ENCODE measurements at places on chromosomes 12 and 14.
A peak's percentile ranks its signal among the peaks of the same experiment; 100 is the strongest.

DNA sequence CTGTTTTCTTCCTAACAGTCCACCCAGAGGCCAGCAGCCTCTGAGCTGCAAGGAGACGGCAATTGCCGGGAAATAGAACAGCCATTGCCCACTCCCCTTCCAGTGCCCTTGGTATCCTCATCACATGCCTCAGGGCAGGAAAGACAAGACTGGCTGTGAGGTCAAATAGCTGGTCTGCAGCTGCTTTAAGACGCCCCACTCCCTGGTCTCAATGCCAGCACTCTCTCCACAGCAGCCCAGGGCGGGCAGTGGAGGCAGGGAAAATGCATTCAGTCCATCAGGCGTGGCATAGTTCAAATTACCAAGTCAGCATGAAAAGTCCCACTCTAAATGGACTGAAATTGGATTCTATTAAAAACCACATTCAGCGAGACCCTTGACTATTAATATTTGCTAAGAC, 35.6 kb downstream of the TTC9 start:
- no peak for DNase-seq

- DNase-seq: no peak
Observed at GRCh38 chr14:68518166-68518565, 274.7 kb downstream of the ZFP36L1 start.

DNA sequence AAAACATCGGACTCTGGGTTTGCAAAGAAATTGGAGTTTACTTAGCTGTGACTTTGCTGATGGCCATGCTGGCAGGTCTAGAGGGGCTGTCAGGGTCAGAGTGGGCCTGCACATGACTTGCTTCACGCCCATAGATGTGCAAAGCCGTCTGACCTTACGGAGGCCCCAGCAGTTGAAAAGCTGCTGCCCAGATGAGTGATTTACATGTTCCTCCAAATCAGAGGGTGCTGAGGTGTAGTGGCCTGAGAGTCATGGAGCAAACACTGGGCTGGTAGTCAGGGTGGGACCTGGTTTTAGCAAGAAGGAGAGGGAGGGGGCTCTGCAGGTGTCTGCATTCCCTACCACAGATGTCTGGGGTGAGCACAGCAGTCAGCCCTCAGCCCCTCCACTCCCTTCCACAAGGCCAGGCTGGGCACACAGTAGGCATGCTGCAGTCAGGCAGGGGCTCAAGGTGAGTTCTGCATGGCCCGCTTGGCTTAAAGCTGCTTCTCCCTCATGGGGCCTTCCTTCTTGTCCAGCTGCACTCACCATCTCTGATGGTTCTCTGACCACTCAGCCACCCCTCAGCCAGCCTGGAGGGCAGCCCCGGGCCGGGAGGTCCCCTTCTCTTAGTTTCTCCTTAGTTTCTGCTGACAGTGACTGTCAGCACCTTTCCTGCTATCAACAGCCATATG, 34.2 kb upstream of the EML1 start:
- no peak for DNase-seq

- DNase-seq: no peak
Observed at GRCh38 chr12:41465526-41465925, 277.4 kb downstream of the PDZRN4 start.

DNA sequence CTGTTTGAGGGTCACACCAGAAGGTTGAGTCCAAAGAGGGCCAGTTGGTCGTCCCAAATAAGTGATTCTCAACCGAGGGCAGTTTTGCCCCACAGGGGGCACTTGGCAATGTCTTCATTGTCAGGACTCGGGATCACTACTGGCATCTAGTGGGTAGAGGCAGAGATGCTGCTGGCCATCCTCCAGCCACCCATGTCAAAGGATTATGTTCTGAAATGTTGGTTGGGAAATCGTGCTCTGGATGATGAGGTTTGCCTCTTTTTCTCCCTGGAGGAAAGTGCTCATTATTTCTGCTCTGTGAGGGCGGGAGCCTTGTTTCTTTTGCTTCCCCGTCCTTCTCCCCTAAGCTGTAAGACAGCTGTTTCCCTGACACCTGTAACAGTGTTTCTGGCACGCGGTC, 3.6 kb downstream of the ZNF839 start:
- peak; percentile 14 for DNase-seq
